Stimulated activated CD4-positive, alpha-beta T cell treated with anti-CD3 and anti-CD28 coated beads, Interleukin-4, amount 100 ng/mL, for 24 hours (primary cell): ENCODE measurements at places on chromosomes 5 and 9.

GRCh38 chr9:12849486-12850003, 74.7 kb downstream of the LURAP1L start:
- DNase-seq = no peak

- no peak for DNase-seq
These were observed 124.4 kb upstream of the GPR151 start for GRCh38 chr5:146640285-146640896.

DNA sequence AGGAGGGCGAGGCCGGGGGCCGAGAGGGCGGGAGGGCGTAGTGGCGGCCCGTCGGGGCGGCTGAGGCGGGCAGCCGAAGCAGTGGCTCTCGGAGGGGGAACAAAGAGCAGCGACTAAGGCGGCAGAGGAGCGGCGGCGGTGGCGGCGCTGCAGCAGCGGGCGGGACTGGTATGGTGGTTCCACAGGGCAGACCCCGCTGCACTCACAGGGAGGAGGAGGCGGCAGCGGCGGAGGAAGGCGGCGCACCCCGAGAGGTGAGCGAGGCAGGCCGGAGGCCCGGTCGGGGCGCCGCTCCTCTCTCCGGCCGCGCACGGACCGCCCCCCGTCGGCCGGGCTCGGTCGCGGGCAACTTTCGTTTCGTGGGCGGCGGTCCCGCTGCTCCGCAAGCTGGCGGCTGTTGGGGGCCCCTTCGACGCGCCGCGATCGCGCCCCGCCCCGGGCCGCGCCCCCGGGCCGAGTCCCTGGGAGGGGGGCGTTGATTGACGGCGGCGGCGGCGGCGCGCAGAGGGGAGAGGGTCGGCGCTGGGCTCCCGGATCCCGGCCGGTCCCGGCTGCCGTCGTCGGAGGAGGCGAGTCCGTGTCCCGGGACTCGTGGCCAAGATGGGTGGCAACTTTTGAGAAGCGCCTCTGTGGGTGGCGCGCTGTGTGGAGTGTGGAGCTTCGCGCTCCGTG, 467 bp downstream of the CNOT6 start:
- DNase-seq = peak; percentile 49

DNA sequence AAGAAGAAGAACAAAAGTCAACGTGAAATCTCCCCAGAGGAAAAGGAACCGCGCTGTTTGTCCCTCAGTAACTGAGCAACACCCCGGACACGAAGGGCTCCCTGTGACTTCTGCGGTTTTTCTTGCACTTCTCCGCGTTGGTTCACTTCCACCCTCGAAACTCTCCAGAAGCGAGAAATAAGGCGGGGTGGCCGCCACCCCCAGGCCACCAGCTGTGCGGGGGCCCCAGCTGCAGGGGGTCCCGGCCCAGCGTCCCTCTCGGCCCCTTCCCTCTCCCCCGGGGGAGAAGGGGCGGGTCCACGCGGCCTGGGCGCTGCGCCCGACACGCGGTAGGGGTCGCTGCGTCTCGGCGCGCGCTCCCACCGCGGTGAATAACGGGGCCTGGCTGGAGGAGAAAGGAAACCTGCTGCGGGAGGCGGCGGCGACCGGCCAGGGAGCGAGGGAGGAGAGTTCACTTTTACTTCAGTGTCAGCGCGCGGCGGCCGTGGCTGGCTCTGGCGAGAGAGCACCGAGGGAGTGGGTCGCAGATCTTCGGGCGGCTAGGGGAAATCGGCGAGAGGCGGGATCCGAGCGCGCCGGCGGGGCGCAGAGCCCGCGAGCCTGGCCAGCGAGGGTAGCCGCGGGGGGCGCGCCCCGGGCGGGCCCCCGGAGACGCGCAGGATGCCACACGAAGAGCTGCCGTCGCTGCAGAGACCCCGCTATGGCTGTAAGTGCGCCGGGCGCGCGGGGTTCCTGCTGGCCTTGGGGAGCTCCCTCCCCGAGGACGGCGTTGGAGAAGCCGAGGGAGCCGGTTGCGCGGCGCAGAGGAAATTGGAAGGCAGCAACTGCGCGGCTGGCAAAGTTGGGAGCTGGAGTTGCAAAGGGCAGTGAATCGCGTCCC, at the start of gene IQGAP2:
Gene IQGAP2 (plus strand): TSS at position 400 of the 880 bp plus-strand sequence. CDS start 261 bp downstream, at position 661.
- peak; percentile 80 for DNase-seq

GRCh38 chr9:110208031-110208430, at the start of gene C9orf152:
Gene C9orf152 (minus strand): TSS chr9:110208159. CDS start chr9:110207579, 580 bp downstream.
- no peak for DNase-seq

DNA sequence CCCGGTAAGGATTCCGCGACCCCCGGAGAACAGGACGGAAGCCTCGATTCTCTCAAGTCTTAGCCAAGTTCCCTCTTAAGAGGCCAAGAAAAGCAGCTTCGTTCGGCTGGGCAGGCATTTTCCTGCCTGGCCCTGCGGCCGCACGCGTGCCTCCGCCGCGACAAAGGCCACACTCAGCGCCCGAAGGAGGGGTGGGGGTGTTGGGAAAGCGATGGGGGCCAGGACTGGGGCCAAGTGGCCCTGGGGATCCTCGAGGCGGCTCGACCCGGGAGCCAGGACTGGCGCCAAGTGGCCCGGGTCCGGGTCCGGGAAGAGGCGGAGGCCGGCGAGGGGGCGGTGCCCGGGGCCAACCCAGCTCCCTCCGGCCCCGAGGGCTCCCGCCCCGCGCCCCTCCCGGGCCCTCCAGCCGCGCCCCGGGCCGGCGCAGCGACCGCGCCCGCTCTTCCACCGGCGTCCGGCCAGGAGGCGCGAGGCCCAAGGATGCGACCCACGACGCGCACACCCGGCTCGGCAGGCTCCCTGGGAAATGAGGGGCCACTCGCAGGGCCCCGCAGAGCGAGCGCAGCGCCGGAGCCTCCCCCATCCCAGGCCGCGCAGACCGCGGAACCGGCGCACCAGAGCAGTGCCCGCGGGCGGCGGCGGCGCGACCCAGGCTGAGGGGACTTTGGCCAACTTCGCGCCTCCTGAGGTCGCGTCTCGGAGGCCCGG, 756 bp downstream of the VAV2 start:
- DNase-seq = no peak

- DNase-seq = peak; percentile 43
These were observed 90.6 kb downstream of the LMX1B start for GRCh38 chr9:126704157-126704891.

DNA sequence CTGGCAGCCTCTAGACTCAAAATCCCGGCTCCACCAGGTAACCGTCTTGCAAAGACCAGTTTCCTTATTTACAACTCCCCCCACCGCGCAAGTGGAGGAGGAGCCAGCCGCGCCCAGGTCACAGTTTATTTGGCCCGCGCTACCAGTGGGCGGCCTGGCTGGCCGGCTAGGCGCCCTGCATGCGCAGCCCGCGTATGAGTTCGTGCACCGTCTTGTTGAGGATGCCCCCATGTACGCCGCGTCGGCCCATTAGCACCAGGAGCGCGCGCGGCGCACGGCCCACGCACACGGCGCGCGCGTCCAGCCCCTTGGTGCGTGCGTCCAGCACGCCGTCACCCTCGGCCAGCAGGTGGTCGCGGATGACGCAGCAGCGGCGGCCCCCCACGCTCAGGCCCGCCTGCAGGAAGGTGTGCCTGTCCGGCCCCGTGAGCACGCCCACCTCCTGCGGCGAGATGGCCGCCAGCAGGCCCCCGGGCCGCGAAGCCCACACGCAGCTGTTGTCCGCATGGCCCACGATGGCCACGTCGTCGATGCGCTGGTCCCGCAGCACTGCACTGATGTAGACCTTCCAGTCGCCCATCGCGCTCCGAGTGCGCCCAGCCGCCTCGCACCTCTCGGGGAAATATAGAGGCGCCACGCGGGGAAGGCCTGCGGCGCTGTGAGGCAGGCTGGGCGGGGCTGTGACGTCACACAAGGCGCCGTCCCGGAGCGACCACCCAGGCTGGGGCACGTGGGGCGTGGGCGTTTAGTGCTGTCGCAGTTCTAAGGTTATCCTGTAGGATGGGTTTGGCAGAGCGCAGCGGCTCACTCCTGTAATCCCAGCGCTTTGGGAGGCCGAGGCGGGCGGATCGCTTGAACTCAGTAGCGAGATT, at the start of gene PFN3:
Gene PFN3 (minus strand): TSS at position 665 of the 872 bp plus-strand sequence. CDS start 85 bp downstream, at position 580.
- DNase-seq = no peak

DNA sequence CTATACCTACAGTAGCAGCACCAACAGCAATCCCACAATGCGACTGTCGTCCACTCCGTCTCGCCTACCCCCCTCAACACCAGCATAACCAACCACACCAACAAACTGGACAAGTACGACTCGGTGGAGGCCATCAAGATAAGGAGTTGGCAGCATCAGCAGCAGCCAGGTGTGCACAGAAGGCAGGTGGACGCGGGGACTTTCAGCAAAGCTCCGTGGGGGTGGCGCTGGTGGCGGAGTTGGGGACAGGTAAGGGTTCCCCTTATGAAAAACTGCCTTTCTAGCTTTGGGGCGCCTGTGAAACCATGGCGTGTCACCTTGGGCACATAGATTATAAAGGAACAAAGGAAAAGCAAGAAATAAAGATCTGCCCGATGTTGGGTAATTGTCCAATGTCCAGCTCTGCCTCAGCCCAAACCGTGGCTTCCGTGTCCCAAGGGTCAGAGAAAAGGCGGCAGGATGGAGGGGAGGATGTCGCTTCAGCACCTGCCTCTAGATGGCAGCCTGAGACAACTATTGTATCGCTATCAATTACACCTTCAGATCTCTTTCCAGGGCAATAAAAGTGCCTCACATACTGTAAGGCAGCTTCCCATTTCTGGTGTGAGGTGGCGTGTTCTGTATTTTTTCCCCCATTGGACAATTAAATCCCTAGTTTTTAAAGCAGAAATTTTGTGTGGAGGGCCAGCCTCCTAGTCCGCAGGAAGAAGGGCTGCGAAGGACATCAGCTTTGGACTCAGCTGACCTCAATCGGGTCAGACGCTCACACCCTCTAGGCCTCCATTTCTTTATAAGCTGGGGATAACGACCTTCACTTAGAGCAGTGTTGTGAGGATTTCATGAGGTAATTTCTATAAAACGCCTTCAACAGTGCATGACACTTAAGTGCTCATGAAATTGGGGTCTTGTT, 58.8 kb downstream of the MTRR start:
- DNase-seq = peak; percentile 34

DNA sequence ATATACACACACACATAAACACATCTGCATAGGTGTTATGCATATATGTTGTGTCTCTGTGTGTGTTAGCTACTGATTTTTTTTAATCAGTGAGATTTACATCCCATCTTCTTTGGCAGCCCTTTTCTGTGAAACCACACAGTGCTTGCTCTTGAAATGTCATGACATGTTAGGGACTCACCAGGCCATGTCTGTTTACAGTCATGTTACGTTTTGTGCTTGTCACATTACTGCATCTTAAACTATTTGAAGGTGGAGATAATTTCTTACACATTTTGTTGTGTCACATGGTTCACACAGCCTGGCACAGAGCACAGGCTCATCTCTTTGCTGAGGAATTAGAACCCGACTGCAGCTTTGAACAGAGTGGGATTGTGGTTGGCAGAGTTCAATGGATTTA, 364.4 kb upstream of the RIOK2 start:
- DNase-seq = no peak

- DNase-seq = no peak
These were observed 111.6 kb downstream of the CTNND2 start for GRCh38 chr5:11792621-11793020.

- DNase-seq = no peak
These were observed 80.9 kb downstream of the KIF4B start for GRCh38 chr5:155094455-155094854.

DNA sequence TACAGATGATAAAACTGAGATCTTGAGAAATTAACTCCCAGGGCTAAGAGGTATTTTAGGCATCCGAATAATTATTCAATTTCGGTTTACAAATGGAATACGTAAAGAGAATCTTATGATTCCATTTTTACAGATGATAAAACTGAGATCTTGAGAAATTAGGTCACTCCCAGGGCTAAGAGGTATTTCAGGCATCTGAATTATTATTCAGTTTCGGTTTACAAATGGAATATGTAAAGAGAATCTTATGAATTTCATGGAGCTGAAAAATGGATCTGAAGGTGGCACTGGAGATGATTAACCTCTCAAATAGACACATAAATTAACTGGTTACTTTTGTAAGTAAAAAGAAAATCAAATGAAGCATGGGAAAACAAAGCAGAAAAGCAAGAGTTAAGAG, 44.2 kb downstream of the FGF1 start:
- no peak for DNase-seq

GRCh38 chr5:112641515-112642110, 96.1 kb upstream of the APC start:
- no peak for DNase-seq

DNA sequence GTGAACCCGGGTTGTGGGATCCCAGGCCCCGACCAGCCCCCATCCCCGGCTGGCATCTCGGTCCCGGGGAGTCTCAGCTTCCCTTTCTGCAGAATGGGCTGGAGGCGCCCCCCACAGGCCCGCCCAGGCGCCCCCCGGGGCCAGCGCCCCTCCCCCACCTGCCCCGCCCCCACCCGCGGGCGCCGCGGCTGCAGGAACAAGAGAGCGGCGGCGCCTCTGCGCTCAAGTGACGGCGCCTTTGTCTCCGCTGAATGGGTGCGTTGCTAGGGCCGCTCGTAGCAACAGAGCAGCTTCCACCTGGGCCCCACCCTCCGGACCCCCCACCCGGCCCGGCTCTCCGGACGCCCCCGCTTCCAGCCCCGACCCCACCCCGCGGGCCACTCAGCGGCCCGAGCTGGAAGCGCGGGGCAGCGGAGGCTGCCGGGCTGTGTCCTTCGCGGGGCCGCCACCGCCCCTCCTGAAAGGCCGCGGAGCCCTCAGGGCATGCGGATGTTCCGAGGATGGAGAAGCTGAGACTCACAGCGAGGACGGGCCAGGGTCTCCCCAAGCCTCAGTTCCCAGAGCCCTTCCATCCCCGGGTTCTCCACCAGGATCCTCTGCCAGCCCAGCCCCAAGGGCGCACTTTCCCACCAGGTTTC, 27.5 kb downstream of the ADGRD2 start:
- no peak for DNase-seq

GRCh38 chr9:3868012-3868411, 342.2 kb upstream of the RFX3 start:
- no peak for DNase-seq

DNA sequence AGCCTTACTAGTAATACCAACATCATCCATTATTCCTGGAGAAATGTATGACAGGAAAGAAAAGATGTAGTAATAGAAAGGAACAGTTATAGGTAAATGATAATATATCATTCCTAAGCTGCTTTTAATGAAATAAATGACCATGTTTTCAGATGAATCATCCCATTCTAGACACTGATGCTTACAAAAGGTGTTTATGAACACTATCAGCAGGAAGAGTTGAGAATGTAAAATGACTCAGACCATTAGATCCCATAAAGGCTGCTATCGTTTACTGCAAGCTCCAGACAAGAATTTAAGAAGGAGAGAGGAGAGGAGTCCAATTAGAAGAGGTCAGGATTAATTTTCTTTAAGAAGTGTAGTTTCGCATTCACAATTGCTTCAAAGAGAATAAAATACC, 1033.5 kb downstream of the EFNA5 start:
- DNase-seq = no peak

GRCh38 chr9:109320742-109321448, at the start of gene EPB41L4B:
Gene EPB41L4B (minus strand): TSS chr9:109321059. CDS start chr9:109320446, 613 bp downstream.
- peak; percentile 89 for DNase-seq

GRCh38 chr5:178234750-178235587, 2.4 kb upstream of the PHYKPL start:
- peak; percentile 77 for DNase-seq
